SJSA1 (cell line): ENCODE measurements at places on chromosomes 4 and X. TPM values are rescaled to one million over a fixed set of nuclear protein-coding genes. Genes with fewer than 3 reads are reported as not detected.

GRCh38 chr4:38869511-38869910, 1.9 kb downstream of the FAM114A1 start:
- no peak for DNase-seq

DNA sequence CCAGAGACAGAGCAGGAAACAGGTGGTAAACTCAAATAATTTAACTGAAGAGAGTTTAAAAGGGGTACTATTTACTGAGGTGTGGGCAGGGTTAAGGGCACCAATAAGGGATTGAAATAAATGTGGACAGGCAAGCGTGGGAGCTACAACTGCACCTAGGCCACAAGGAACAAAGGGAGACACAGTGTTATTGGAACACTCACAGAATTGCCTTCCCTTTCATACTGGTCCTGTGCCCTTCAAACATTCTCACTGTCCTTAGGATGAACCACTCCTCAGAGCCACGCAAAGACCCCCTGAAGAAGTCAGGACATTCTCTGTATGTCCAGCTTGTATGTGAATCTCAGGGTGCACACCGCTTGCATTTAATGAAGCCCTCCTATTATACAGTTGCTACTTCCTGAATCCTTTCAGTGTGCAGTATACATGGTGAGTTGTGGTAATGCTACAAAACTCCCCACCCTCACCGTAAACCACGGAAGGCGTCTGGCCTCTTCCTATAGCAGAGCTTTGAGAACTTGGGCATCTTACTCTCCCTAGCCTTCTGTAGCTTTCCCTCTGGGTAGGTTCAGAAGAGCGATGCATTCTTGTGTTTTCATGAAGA, 9.6 kb upstream of the MRPL1 start:
- no peak for DNase-seq

DNA sequence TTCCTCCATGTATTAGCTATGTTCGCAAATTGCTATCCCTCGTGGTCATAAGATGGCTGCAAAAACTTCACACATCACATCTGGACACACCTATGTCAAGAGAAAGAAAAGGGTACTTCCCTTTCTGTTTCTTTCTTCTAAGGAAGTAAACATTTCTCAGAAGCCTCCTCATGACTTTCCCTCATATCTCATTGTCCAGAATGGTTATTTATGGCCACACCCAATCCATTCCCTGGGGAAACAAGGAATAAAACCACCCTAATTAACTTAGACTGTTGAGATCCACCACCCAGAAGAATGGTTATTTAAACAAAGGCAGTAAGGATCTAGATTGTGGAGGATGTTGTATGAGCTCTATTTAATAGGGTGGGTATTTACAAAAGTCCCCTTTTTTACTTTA, 160.8 kb upstream of the LNX1 start:
- DNase-seq, result peak; percentile 16

Gene UGT2B11
- total RNA-seq, result not detected in 2 replicates

- DNase-seq, result no peak
Observed at GRCh38 chr4:143383005-143383574, 46.4 kb downstream of the GAB1 start.

Gene PCDH19
- not detected in 2 replicates for total RNA-seq

DNA sequence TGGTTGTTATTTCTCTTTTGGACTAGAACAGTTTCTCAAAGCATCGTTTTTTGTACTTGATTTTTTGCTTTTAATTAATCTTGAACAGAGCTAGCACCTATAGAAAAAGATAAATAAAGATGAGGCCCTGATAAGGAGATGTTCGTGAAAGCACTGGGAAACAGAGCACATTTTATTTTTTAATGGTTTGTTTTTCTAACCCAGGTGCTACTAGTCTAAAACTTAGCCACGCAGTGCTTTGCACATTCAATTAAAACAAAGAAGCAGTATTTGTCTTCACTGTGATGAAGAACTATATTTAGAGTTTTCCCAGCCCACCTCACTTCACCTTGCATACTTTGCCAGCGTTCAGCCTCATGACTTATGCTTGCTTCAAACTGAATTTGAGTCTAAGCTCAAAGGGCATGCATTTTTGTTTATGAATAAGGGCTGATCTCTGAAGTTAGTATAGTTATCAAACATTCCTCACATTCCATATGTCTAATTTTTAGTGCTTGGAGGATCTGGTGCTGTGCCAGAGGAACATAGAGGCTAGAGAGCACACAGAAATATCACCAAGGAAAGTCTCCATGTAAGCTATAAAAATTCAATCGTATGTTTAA, 76.7 kb downstream of the WWC2 start:
- DNase-seq, result peak; percentile 59

DNA sequence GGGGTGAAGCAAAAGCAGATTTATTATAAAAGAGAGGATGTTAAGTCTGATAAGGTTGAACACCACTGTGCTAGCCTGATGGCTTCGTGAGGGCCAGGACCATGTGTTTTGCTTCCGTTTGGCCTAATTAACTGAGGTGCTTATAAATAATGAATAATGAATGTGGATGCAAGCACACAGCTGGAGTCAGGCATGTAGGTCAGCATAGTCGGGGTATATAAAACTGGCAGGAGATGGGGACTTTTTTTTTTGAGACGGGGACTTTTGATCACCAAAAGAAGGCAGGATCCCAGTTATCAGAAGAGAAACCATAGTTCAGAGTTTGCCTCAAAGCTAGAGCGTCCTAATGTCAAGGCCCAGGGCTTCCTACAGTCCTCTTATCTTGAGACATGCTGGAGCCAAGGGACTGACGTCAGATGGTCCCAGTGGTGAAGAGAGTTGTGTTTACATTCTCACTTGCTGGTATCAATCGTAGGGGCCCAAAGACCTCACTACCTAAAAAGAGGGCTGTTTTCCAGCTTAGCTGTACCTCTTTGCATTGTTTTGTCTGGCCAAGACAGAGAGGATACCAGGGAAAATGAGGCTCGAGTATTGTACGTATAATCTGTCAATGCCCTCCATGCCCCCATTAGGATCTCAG, 50.4 kb downstream of the RTL9 start:
- DNase-seq, result no peak

DNA sequence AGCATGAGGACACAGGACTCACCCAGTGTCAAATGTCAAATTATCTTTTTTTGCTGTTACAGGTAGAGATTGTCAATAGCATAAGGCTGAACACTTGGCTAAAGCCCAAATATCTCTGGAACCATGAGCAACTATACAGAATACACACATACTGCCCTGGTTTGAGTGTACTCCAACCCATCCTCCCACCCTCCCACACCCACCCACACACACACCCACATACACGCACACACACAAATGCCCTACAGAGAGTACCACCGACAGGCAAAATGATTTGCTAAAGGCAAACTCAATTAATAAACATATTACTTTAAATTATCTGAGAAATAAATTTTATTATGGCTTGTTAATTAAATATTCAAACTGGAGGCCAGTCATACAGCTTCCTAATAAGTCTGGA, 173.1 kb upstream of the MAP3K15 start:
- DNase-seq, result no peak

DNA sequence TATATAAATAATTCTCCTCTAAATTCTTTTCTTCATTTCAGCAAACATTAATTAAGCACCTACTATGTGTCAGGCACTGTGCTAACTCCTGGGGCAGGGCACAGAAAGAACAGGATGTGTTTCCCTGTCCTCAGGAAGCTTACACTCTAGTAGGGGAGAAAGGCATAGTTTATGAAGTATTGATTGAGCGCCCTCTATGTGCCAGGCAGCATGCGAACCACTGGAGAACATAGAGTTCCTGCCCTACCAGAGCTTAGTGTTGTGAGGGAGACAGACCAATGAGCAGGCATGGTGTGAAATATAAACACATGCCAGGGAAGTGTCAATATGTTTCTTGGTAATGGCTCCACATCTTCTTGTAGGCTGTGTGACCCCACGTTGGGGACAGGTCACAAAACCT, 3.7 kb downstream of the ADGRG4 start:
- no peak for DNase-seq

- no peak for DNase-seq
Observed at GRCh38 chr4:7041801-7042502, 1.2 kb upstream of the TADA2B start.

DNA sequence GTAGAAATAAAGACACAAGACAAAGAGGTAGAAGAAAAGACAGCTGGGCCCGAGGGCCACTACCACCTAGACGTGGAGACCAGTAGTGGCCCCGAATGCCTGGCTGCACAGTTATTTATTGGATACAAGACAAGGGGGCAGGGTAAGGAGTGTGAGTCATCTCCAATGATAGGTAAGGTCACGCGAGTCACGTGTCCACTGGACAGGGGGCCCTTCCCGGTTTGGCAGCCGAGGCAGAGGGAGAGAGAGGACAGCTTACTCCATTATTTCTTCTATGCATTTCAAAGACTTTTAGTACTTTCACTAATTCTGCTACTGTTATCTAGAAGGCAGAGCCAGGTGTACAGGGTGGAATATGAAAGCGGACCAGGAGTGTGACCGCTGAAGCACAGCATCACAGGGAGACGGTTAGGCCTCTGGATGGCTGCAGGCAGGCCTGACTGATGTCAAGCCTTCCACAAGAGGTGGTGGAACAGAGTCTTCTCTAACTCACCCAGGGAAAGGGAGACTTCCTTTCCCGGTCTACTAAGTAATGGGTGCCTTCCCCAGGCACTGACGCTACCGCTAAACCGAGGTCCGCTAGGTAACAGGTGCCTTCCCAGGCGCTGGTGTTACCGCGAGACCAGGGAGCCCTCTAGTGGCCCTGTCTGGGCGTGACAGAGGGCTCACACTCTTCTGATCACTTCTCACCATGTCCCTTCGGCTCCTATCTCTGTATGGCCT, 44.9 kb downstream of the ZBTB49 start:
- DNase-seq, result peak; percentile 59

GRCh38 chrX:40281336-40282005, 183.7 kb upstream of the BCOR start:
- no peak for DNase-seq

Gene CXCL1
- total RNA-seq, result 0.38 and 2.3 TPM in 2 replicates

Gene MAGEB1
- not detected in 2 replicates for total RNA-seq

- no peak for DNase-seq
Observed at GRCh38 chr4:183012879-183013729, 86.0 kb upstream of the WWC2 start.

Gene PITX2
- 20.6 and 21.7 TPM in 2 replicates for total RNA-seq

DNA sequence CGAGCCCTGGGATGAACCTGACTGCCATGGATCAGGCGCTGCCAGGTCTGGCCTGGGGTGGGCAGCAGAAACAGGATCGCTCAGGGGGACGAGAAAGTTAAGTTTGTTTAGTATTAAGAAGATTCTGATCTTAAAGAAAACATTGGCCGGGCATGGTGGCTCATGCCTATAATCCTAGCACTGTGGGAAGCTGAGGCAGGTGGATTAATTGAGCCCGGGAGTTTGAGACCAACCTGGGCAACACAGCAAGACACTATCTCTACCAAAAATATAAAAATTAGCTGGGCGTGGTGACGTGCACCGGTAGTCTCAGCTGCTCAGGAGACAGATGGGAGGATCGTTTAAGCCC, 696 bp upstream of the FLNA start:
- no peak for DNase-seq

Gene HDX
- 4.0 and 4.6 TPM in 2 replicates for total RNA-seq

DNA sequence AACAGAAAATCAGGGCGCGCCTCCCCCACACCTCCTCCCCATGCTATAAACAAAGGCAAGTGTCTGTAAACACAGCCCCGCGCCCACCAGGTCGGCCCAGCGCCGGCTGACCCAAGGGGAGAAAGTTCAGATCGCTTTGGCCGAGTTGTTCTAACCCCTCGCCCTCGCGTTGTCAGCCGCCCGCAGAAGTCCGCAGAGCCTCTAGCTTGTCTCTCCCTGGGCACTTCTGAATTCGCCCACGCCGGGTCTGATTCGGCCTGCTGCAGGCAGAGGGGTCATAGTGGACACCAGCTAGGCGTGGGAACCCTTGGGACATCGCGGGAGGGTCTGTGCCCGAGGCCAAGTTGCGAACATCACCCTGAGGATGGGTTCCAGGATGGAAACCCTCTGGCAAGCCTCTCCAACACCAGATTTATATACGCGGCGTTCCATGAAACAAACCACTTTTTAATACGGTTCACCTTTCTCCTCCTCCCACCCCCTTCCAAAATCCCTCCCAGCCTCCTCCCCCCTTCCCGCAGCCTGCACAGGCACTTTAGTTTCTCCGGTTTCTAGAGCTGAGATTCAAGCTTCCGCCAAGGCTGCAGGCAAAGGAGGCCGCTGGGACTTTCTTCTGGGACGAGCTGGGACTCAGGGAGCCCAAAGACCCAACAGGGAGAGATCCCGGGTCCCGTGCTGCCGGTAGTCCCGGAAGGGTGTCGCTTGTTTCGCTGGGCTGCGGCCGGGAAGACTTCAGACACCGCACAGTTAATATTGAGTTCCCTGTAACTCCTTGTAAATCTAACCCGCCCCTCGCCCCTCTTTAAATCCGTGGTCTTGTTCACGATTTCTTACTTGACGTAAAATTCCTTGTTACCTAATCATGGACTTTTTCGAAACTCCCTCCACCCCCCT, 4.7 kb downstream of the HAND2 start:
- no peak for DNase-seq

Gene AFM
- total RNA-seq, result not detected in 2 replicates

Gene NDNF
- total RNA-seq, result not detected in 2 replicates

DNA sequence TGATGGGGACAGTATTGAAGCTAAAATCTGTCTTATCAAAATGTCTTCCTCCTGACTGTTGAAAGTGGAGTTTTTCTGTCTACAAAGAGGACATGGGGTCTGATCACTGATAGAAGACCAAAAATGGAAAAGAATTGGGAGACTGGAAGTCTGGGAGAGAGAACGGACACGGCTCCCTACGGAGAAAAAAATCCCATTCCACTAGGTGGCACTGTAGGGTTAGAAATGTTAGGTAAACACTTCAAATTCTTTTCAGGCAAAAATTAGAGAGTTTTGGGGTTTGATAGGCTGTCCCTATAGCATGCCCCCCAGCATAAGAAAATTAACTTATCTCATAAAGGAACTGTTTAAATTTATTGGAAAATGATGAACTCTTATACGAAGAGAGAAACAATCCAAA, 200.5 kb downstream of the FAM133A start:
- no peak for DNase-seq

DNA sequence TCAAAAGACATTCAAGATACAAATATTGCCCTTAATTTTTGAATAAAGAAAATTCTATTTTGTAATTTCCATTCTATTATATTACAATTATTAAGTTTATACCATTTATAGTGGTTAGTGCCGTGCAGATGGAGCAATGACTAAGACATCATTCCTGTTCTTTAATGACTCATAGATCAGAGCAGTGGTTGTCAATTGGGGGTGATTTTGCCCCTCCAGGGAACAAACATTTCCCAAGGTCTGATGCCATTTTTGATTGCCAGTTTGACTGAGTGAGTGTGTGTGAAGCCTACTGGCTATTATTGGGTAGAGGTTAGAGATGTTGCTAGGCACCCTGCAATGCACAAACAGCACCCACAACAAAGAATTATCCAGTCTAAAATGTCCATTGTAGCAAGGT, 97.9 kb upstream of the DDIT4L start:
- DNase-seq, result no peak
